Activated T-cell treated with anti-CD3 and anti-CD28 coated beads, Interleukin-2, amount 50 U/mL, for 24 hours (primary cell): ENCODE measurements at places on chromosomes 5 and 9.

DNA sequence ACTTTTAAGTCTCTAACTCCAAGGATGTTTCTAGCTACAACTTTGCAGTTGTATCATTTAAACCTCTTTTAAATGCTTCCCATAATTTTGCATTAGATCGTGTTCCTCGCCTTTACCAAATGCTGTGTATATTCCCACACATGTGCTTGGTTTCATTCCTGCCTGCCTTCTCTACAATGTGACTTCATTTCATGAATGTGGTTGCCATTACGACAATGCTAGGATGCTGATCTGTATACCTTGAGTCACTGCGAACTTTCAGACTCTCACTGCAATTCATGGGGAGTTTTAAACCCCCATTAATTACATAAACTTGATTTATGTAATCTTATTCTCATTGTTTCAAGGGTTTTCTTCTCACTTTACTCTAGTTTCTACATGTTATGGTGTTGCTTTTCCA, 50.3 kb downstream of the UBE2QL1 start:
- peaks cover 21% of the 10 kb centered on the region for H3K4me1 ChIP-seq
- H3K27ac ChIP-seq = no peak overlapping the region
- no peaks in the 10 kb centered on the region for H3K36me3 ChIP-seq
- DNase-seq = no peak
- H3K27me3 ChIP-seq = peaks cover 9% of the 10 kb centered on the region

- DNase-seq = no peak
- H3K36me3 ChIP-seq = no peaks in the 10 kb centered on the region
- no peaks in the 10 kb centered on the region for H3K4me1 ChIP-seq
- H3K27ac ChIP-seq = no peak overlapping the region
- no peak overlapping the region for H3K4me3 ChIP-seq
- H3K27me3 ChIP-seq = no peaks in the 10 kb centered on the region
Observed at GRCh38 chr5:116872486-116872885, 297.9 kb upstream of the SEMA6A start.

- no peaks in the 10 kb centered on the region for H3K27me3 ChIP-seq
- no peak overlapping the region for H3K4me3 ChIP-seq
- H3K36me3 ChIP-seq = no peaks in the 10 kb centered on the region
- no peak overlapping the region for H3K27ac ChIP-seq
Observed at GRCh38 chr9:116360989-116361388, 207.4 kb downstream of the PAPPA start.

DNA sequence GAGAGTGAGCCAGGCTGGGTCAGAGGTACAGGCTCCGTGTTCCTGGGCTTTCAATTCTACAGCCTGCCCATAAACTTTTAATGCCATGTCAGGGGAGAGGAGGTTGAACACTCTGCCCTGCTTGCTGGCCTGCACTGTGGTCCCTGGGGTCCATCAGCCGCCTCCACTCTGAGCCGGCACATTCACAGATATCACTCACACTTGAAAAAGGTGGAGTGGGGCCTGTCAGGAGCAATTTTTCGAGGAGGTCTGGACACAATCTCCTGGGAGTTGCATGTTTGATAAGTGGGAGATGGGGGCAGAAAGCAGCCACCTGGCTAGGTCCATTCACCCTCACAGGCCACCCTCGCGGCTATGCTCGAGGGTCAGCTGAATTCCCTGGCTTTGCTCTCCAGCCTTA, 22.9 kb downstream of the S1PR3 start:
- no peak overlapping the region for H3K27ac ChIP-seq
- peaks cover 28% of the 10 kb centered on the region for H3K27me3 ChIP-seq
- H3K4me3 ChIP-seq = no peak overlapping the region
- DNase-seq = no peak
- no peaks in the 10 kb centered on the region for H3K4me1 ChIP-seq

DNA sequence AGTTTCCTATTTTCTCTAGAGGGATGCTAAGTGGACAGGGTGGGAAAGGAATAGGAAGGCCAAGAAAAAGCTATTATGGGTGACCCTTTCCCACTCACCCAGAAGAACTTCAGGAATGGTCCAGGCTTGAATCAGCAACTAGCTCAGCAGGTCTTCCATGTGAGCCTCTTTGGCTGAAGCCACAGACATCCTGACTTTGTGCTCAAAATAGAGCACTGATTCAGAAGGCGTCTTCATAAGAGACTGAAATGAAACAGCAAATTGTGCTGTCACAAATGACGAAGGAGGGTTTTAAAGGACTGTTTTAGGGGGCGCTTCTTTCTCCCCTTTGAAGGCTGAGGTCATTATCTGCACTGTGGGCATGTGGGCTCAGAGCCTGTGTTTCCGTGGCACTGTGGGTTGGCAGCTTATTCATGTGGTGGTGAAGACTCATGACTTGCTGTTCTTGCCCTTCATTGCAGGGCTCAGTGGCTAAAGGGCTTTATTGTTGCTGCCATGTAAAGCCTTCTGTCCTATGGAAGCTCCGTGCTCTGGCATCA, 65.8 kb upstream of the NFIL3 start:
- no peaks in the 10 kb centered on the region for H3K36me3 ChIP-seq
- H3K27me3 ChIP-seq = peaks cover 41% of the 10 kb centered on the region
- H3K4me3 ChIP-seq = no peak overlapping the region
- DNase-seq = no peak
- no peak overlapping the region for H3K27ac ChIP-seq

DNA sequence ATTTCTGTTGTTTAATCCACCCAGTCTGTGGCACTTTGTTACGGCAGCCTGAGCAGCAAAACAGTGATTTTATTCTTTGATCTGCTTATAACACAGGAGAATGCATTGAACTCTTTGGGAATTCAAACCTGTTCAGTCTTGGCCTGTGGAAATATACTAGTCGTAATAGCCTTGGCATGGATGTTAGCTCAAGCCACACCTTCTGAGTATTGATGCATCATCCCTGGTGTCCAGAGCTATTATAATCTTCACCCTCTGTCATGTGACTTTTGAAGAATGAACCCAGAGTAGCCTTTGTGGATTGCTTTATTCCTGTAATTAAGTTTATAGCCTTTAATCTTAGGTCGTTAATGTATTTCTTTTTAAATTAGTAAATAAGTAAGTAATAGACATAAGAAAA, 50.8 kb upstream of the TEX48 start:
- H3K4me1 ChIP-seq = peaks cover 41% of the 10 kb centered on the region
- DNase-seq = no peak
- no peaks in the 10 kb centered on the region for H3K27me3 ChIP-seq
- peaks cover 4% of the 10 kb centered on the region for H3K36me3 ChIP-seq
- no peak overlapping the region for H3K27ac ChIP-seq

- H3K4me1 ChIP-seq = peaks cover 6% of the 10 kb centered on the region
- no peaks in the 10 kb centered on the region for H3K27me3 ChIP-seq
- DNase-seq = no peak
- no peaks in the 10 kb centered on the region for H3K36me3 ChIP-seq
- no peak overlapping the region for H3K27ac ChIP-seq
Observed at GRCh38 chr9:112553256-112553826, 66.7 kb downstream of the KIAA1958 start.
